ENCODE measurements at places on chromosomes 7 and 10.
A peak's percentile ranks its signal among the peaks of the same experiment; 100 is the strongest.

- no peak for DNase-seq
Observed at GRCh38 chr7:116209561-116210070, 723 bp upstream of the TES start.

DNA sequence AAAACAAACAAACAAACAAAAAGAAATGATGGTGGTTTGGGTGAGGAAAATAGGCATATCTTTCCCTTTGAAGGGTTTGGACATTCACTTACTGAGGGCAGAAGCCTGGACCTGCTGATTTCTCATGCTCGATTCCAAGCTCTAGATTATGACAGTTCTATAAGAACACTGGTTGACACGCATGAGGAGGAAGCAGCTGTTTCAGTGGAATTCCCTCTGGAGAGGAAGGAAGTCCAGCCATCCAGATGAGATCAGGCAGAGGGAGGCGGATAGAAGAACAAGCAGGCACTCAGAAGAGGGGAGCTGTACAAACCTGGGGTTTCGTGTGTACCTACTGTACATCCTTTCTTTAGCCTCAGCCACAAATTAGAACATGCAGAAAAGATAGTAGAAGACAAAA, 691.9 kb downstream of the INHBA start:
- no peak for DNase-seq

DNA sequence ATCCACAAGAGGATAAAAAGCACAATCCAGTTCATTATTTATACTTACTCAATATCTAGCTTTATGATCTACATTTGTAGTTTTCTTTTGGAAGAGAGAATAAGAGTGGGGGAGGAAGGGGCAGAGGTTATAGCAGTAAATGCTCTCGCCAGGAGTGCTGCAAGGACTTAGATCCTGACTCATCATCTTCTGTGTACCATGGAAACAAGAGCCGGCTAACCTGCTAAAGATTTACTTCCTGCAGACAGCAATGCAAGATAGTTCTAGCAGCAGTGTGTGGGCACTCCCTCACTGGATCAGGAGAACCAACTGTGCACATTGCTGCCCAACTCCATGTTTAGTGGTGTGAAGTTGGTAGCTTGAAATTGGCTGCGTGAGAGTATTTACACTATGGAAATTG, 47.7 kb upstream of the TRIL start:
- DNase-seq, result no peak

GRCh38 chr10:75613685-75614504, 182.5 kb downstream of the LRMDA start:
- DNase-seq, result no peak

DNA sequence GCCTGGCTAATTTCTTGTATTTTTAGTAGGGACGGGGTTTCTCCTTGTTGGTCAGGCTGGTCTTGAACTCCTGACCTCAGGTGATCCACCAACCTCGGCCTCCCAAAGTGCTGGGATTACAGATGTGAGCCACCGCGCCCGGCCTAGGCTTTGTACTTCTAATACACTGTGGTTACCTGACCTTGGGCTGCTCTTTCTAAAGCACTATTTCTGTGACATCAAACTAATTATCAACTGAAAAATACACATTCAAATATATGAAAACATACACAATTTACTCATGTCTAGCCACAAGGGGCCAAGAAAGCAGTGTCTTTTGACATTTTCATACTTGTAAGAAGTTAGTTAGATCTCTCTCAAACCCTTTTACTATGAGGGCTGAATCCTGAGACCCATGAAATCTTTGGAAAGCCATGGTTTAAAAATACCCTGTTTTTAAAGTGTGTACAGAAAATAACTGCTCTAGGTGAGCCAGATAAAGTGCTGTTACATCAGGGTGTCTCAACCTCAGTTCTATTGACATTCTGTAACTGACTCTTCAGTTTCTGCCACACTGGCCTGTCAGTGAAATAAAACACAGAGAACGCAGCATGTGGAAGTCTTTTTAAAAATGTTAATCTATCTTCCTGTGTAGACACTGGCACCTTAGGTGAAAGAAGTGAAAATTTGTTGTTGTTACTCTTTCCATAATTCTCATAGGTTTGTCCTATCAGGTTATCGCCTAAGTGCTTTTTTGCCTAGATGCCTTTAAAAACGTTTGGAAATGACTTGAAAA, 58.8 kb downstream of the CREM start:
- no peak for DNase-seq

GRCh38 chr10:95214369-95214768, 20.3 kb downstream of the ACSM6 start:
- no peak for DNase-seq

GRCh38 chr10:43029043-43029442, 47.8 kb upstream of the RET start:
- no peak for DNase-seq

GRCh38 chr10:659688-660141, 29.8 kb downstream of the DIP2C start:
- DNase-seq, result no peak

- DNase-seq, result no peak
Observed at GRCh38 chr7:90980545-90980944, 283.7 kb upstream of the FZD1 start.

- no peak for DNase-seq
Observed at GRCh38 chr7:70066844-70067243, 468.6 kb downstream of the AUTS2 start.

GRCh38 chr10:91907914-91908336, 1.4 kb downstream of the FGFBP3 start:
- DNase-seq, result no peak

GRCh38 chr7:150811-151221, 41.6 kb upstream of the FAM20C start:
- no peak for DNase-seq

DNA sequence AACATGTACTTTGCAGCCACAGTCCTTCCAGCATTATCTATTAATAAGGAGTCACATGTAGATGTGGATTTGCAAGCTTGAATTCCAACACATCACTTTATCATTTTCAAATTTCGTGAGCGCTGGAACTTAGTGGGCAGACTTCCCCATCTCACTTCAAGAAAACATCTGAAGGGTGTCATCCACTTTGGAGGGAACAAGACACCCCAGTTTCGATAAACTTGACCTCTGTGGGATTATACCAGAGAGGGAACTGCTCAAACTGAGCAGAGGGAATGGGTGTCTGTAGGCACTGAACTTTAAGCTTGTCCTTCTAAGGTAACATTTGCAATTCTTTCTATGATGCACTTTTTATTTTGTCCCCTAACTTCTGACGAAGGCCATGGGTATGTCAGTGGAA, 27.5 kb downstream of the ADRB1 start:
- no peak for DNase-seq

GRCh38 chr7:127873715-127874636, 157.3 kb downstream of the LRRC4 start:
- DNase-seq, result no peak

DNA sequence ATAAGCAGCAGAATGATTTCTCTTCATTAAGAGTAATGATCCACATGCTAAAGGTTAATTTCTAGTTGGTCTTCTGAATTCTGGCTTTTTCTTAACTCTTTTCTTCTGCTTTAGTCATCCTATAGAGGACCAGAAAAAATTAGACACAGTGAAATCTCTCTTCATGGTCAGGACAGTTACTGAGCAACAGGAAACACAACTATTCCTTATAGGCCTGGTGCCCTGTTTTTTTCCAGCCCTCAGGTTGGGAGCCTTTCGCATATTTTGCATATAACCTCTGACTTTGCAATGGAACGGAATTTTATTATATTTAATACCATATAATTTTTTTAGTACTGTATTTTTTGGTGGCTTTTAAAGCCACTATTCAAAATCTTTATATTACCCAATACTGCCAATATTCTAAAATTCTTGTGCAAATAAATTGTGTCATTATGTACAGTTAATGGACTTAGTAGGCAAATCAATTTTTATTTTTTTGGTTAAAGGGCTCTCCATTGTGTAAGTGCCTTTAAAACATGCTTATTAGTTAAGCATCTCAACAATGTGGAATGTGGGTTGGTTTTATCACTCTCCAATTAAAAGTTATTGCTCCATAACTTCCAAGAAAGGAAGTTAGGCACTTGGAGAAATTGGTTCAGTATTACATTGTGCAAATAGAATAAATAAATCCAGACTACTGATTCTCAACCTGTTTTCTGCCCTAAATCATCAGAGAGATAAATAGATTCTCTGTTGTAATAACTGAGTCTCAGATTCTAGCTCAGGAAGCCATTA, 22.5 kb downstream of the ARL4A start:
- no peak for DNase-seq

DNA sequence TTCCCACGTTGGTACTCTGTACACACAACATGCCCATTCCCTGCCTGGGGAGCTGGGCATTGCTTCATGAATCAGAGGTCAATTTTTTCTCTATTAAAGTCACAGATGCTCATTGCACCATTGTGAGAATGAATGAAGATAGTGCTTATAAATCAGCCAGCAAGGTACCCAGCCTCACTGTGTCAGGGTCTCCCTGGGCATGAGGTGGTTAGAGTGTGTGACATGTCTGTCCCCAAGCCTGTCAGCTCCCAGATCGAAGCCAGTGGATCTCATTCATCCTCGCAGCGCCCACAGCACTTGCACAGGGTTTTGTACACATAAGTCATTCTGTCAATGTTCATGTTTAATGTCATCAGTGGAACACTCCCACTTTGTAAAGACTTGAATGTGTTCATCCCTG, 126.8 kb downstream of the EGFR start:
- no peak for DNase-seq

DNA sequence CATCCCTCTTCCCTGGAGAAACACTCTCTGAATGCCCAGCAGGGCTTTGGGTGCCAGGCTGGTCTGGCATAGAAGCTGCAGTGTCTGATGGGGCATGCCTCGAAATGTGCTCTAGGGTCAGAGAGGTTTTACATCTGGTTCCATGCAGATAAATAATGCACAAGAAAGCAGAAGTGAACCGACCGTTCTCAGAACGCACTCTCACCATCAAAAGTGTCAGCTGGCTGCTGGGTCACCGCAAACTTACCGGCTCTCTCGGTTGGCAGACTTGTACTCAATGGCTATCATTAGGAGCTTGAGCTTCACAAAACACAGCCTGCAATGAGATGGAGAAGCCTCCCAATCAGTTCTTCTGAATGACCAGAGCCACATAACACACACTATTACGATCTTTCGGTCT, 610.0 kb downstream of the KCNMA1 start:
- no peak for DNase-seq

DNA sequence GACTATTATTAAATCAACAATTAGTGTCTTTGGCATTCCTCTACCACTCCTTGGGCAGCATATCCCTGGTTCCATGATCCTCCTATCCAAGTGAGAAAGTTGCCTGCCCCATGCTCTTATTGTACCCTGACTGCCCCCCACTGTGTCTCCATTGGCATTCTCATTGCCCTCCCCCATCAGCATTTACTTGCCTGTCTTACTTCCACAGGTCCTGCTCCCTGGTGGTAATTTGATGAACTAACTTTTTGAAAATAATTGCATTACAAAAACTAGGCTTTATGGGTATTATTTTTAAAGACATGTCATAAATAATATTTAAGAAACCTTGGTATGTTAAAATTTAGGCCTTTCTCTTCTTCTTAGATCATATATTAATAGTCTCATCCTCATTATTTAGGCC, 346.4 kb downstream of the PCLO start:
- DNase-seq, result no peak

GRCh38 chr10:83075016-83075814, 1064.1 kb upstream of the GHITM start:
- no peak for DNase-seq

DNA sequence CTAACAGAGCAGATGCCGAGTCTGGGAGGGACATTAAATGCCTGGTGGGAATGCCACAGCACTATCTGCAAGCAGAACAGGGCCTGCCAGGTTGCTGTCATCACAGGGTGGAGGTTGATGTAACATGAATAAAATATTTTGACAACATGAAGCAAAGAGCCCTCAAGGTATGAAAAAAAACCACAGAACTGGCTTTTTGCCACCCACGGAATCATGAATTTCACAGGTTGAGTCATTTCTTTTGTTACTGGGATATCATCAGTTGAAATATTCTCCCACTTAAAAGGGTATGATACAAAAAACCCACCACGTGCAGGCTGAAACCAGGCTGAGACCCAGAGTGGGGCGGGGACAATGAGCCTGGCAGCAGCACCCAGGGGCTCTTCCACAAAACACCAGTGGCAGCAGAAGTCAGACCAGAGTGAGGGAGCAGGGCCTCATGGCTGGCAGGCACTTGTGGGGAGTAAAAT, 220.1 kb downstream of the TNS3 start:
- DNase-seq, result no peak

DNA sequence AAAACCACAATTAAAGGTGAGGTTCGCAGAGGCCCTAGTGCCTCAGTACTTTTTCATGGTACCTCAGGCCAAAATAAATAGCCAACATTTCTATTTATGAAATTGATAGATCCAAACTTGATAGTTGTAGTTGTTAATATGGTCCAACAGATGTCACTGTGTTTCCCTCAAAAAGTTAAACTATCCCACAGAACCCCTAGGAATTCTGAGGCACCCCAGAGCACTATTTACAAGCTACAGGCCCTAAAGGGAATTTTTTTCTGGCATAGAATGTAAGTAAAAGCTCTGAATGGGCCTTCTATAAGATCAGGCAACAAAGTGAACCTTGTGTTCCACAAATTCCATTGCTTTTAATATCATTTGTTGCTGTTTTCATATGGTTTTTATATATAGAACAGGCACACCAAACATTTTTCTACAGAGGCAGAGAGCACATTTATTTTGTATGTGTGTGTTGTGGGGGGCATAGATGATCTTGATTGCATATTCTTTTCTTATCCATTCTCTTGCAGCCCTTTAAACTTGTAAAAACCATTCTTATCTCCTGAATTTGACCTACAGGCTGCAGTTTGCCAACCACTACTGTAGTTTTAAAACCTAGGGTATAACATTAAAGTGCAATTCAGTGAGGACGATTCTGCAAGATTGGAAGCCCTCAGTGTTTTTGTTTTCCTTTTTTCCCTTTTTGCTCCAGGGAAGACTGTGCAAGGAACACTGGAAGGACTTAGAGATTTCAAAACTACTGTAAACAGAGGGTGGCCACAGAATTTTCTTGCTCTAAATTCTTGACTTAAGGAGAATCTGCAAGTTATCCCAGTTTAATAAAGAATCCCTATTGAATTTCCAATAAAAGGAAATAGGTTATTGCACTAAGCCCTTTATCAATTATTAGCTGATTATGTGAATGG, 3.5 kb upstream of the ARL4A start:
- no peak for DNase-seq

GRCh38 chr10:79438699-79439085, 6.7 kb downstream of the ZCCHC24 start:
- no peak for DNase-seq

- DNase-seq, result no peak
Observed at GRCh38 chr10:111221682-111222480, 145.1 kb downstream of the ADRA2A start.

DNA sequence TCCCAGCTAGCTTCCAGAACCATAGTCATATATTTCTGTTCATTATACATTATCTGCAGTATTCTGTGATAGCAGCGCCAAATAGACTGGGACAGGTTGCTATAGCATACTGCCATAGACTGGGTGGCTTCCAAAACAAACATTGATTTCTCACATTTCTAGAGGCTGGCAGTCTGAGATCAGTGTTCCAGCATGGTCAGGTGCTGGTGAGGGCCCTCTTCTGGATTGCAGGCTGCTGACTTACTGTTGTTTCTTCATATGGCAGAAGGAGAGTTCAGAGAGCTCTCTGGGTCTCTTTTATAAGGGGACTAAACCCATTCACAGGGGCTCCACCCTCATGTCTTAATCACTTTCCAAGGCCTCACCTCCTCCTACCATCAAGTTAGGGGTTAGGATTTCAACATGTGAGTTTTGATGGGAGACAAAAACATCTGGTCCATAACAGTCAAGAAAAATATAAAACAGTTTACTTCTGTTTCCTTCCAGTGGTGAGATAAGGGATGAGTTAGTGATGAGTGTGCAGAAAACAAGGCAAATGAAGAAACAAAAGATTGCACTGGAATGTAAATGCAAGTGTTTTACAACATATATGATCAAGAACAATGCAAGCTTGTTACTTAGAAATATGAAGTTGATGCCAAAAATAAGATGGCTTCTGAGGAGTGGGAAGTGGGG, 399.0 kb upstream of the C7orf33 start:
- peak; percentile 50 for DNase-seq
